GOT3 (cell line): ENCODE measurements at places on chromosomes 3 and 15.
A peak's percentile ranks its signal among the peaks of the same experiment; 100 is the strongest.

DNA sequence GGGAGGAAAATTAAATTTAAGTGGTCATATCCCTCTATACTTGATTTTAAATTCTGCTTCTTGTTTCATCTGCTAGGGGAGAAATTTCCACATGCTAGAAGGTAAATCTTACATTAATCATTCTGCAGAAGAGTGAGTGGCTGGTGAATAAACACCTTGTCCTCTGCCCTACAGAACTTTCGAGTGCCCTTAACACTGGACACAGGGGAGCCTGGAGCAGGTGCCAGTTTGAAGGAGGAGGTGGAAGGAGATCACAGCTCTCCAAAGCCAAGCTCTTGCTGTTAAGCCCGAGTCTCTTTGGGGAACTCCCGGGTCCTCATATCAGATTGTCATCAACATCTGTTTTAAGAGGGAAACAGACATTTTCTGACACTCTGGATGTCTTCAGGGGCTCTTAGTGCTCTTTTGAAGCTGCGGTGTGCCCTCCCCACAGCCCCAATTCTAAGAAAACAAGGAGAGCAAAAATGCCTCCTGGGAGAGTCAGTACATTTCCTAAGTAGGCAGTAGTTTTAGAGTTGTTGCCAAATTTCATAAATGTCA lies 31.3 kb downstream of the LAMP3 start:
- DNase-seq = no peak

DNA sequence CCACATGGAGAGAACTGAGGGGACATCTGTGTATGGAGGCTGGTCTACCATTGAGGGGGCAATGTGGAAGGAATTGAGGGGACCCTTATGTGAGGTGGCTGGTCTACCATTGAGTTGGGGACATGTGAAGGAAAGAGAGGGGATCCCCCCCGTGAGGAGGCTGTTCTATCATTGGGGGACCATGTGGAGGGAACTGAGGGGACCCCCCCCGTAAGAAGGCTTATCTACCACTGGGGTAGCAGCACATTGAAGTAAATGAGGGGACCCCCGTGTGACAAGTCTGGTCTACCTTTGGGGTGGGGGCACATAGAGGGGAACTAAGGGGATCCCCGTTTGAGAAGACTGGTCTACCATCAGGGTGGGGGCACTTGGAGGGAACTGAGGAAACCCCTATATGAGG lies 158.0 kb downstream of the FBLN2 start:
- DNase-seq = no peak

DNA sequence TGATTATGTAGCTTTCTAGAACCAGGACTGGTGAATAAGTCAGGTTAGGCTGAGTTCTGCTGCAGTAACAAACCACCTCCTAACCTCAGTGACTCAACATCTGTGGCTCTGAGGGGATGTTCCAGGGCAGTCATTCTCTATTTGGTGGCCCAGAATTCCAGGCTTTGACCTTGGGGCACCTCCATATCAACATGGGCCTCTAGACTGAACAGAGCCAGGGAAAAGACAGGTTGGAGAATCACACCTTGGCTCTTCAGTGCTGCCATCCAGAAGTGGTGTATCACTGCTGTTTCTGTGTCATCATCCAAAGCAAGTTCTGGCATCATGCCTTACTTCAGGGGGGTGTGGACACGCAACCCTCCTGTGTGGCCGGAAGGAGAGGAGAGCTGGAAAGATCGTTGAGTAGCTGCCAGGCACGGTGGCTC lies 15.3 kb downstream of the ZBTB47 start:
- DNase-seq = no peak

DNA sequence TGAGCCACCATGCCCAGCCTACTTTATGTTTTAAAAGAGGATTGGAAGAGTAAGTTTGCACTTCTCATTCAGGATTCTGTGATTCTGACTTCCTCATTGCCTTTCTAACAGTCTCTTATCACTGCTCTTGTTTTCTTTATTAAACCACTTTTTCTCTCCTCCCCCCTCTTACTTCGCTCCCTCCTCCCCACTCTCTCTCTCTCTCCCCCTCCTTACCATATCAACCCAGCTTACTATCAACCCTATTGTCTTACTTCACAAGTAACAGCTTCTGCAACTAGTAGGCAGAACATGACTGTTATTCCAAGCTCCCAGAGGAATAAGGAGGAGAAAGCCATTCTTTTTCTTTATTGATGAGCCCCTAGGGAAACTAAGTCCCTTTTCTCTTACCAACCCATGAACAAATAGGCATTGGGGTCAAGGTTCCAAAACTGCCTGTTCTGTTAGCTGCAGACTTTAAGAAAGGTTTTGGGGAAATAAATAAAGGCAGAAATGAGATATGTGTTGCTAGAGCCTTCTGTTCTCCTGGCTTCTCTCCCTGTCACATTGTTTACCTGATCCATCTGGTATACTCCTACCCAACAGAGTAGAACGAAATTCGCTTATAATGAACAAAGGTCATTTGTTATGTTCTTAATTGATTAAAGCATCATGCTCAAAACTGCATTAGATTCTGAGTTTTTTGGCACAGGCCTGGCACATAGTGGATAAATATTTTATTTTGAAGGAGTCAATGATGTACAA lies 56.4 kb upstream of the RASGRP1 start:
- no peak for DNase-seq

- DNase-seq = no peak
Measured at GRCh38 chr3:113649174-113649845, 47.1 kb downstream of the USF3 start.

DNA sequence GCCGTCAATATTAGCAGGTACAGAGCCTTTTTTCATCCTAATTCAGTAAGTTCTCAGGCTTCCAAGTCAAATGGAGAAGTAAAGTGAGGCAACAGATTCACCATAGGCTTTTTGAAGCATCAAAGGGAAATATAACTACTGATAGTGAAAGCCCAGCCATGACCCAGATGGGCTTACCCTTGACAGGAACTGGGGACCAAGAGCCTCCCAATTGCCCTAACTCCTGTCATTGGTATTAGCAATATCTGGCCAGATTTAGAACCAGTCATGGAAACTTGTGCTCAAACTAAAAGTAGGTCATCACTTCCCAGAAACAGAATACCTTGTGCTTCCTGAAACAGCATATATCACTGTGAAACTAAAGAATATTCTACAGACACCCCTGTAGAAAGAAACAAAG lies 33.0 kb downstream of the NME9 start:
- DNase-seq = no peak

DNA sequence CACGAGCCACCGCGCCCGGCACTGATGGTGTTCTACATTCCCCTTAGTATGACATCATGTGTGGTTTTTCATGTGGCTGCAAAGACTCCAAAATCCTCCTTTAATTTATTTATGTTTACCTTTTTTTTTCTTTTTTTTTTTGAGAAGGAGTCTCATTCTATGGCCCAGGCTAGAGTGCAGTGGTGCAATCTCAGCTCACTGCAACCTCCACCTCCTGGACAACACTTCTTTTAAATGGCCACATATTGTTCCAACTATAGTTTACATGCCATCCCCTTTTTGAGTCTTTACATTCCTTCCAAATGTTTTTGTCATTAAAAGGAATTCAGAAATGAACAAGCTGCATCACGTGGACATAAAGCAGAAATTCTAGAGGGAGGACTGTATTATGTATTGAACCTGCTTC lies 10.3 kb upstream of the CDV3 start:
- DNase-seq = no peak

DNA sequence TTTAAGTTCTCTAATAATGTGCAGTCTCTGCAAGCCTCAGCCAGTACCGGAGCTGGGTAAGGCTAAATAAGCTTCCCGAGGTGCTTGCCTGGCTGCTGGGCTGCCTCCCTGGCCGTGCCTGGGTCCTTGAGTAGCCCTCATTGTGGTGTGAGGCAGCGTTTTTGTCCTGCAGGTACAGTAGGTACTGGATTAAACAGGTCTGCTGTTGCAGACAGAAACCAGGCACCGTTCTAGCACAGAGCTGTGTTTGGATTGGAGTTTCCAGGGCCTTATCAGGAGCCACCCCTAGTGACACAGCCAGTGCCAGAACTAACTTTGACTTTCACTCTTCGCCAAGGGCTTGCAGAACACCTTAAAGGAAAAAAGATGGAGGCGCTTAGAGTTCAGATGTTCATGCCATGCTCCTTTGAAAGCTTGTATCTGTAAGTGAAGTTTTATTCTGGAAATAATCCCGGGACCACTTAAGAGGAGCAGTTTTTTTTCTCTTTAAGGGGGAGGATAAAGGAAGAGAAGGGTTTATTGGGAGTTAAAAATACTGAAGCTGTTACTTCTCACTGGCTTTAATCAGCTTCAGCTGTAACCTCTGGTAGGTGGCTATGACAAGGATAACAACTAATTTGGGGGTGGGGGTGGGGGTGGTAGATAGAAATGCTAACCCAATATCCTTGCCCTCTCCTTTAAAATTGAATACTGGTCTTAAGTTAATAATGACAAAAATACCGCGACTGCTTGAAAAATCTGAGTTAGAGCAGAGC lies 126.8 kb downstream of the MITF start:
- no peak for DNase-seq

- DNase-seq = no peak
Measured at GRCh38 chr3:157502916-157503595, at the start of gene VEPH1. TSS of gene VEPH1 (minus strand) at chr3:157503416. CDS start at chr3:157495349, 8,067 bp downstream.

DNA sequence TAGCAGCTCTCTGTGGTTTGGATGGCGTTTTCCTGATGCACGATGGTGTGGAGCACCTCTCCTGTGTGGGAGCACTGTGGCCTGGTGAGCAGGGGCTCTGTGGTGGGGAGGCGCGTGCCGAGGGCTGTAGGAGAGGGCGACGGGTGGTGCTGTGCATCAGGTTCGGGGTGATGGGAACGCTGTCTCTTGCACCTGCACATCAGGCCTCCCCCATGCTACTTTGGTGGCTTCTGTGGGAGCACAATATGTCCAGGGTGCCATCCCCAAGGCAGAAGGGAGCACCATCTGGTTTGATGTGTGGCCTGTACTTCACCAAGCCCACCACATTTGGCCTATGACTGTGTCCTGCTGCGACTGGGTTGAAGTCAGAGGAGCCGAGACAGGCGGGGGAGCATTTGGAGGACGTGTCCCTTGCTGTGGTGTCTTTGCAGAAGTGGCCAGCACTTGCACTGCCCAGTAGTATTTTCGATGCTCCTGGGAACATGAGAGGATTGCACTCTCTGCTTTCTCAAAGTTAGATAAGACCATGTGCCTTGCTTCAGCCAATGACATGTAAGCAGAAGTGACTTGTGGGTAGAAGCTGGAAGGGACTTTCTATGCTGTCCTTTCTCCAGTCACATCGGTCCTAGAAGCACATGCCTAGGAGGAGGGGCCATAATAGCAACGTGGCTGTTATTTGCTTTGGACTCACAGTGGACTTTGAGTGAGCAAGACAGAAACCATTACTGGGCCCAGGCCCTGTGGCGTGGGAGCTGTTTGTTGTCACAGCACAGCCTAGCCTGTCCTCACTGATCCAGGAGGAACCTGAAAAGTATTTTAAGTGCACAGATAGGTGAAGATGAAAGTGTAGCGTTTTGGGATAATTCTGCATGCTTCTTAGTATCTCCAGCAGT lies 72.1 kb downstream of the APBA2 start:
- no peak for DNase-seq

DNA sequence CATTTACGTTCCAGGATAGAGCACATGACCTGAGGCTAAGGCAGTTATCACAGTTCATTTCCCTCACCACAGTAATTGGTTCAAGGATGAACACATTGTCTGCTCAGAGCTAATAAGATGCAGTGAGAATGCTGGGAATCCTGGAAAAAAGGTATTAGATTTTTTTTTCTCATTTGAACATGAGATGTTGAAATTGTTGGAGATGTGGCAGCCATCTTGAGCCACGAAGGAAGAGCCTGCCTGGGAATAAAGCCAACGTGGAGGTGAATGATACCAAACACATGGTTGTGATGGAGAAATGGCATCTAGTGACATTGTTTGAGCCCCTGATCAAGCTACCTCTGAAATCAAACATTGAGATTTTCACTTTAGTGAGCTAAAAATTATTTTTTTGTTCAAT lies 16.0 kb upstream of the STT3B start:
- no peak for DNase-seq

GRCh38 chr3:8979262-8979661 lies 16.0 kb upstream of the RAD18 start:
- DNase-seq = no peak

GRCh38 chr15:64807051-64807749 lies 18.2 kb downstream of the PIF1 start:
- no peak for DNase-seq

- DNase-seq = no peak
Measured at GRCh38 chr3:156582532-156583183, 27.7 kb upstream of the SSR3 start.

DNA sequence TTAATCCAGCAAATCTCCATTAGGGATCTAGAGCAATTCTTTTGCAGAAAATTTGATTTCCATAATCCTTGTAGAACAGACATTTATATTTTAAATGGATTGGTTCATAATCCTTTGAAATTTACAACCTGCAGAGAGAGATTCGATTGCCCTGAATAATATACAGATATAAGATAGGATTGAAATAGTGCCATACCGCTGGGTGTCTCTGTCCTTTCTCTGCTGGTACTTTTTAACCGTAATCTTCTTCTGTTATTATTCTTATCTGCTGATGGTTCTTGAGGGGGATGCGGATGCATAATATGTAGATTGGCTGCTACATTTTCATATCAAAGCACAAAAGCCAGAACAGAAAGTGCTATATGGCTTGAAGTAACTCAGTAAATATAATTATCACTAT lies 182.2 kb downstream of the CFAP20DC start:
- DNase-seq = no peak

- DNase-seq = no peak
Measured at GRCh38 chr3:193905541-193906396, 230.2 kb upstream of the HES1 start.

- peak; percentile 22 for DNase-seq
Measured at GRCh38 chr3:32781211-32781968, 36.4 kb upstream of the TRIM71 start.

DNA sequence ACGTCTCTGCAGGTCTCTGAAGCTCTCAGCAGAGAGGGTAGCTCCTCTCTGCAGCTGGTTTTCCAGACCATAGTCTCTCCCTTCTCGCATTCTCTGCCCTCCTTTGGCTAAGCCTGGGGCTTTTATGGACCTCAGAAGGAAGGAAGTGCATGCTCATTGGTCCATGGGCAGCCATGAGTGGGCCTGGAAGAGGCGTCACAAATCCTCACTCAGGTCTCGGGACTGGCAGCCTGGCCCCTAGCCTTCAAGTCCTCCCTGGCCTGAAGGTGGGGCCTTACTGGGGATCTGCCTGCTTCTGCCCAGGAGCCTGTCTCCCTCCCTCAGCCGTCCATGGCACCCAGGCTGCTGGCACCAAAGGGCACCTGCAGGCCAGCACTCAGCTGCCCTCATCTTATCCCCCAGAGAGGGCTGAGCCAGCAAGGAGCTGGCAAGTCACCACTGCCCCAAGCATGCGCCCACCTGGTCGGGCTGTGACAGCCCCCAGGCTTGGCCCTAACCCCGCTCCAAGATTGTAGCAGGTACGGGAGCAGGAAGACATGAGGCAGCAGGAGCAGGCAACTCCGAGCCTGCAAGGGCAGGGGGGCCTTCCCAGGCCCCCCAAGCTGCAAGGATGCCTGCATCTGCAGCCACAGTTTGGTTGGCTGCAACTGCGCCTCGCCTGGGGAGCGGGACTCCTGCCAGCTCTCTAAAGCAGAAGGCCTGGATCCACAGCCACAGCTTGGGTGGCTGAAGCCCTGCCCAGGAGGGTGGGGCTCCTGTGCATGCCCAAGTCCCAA lies 37.4 kb downstream of the GHSR start:
- DNase-seq = no peak
